ENCODE measurements at places on chromosomes 1 and 21.

- DNase-seq = no peak
Observed at GRCh38 chr1:201192261-201192788, 1.7 kb downstream of the IGFN1 start.

- peak; percentile 69 for DNase-seq
Observed at GRCh38 chr1:180271272-180272255, 41.5 kb downstream of the LHX4 start.

DNA sequence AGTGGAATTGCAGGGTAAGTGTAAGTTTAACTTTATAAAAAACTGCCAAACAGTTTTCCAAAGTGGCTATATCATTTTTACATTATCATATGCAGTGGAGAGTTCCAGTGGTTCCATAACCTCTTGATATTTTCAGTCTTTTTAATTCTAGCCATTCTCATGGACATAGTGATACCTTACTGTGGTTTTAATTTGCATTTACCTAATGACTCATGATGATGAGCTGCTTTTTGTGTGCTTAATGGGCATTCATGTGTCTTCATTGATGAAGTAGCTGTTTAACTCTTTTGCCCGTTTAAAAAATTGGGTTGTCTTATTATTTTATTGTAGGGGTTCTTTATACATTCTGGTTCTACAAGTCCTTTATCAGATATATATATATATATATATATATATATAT is 29.4 kb downstream of the SNX27 start:
- DNase-seq = no peak

DNA sequence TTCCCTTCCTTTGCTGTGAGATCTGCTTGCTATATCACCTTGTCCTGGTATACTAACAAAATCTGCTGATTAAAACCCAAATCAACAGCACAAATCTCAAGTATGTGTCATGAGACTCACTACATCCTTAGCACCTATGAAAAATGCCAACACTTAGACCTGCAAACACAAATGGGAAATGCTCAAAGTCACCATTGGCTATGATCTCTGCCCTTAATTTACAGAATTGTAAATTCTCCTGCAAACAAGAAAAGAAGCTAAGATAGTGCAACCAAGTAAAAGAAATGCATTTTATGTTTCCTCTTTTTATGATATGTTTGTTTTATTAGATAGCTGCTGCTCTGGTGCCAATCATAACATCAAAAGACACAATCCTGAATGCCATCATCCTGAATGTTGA is 80.8 kb downstream of the DISC1 start:
- no peak for DNase-seq

- DNase-seq = no peak
Observed at GRCh38 chr1:231218078-231218477, 22.9 kb upstream of the GNPAT start.

GRCh38 chr21:44521301-44521927 is 18.6 kb downstream of the KRTAP10-1 start:
- no peak for DNase-seq

GRCh38 chr1:167943541-167943940 is 6.7 kb upstream of the MPC2 start:
- DNase-seq = no peak

- DNase-seq = peak; percentile 57
Observed at GRCh38 chr1:158067662-158068061, 74.2 kb downstream of the KIRREL1 start.

GRCh38 chr1:71304125-71304524 is 223.3 kb upstream of the ZRANB2 start:
- no peak for DNase-seq

DNA sequence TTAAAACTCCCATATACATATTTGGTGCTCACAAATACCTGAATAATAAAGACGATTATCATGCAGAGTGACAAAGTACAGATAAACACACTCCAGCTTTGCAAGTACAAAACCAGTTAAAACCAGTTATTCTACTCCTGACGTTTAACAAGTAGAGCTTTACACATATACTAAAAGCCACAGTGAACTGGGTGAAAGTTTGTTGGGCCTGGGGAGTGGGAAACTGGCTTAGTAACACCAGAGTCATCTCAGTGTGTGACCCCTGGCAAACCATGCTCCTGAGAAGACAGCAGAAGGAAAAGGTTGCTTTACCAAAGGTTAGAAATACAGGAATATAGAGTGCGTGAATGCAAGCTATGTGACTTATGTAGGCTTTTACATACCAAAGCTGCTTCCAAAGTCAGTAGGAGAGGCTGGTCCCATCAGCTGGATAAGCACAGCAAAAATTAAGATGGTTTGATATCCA is 148.1 kb downstream of the NRIP1 start:
- peak; percentile 71 for DNase-seq

GRCh38 chr1:101653482-101653946 is 343.2 kb downstream of the OLFM3 start:
- DNase-seq = peak; percentile 17

DNA sequence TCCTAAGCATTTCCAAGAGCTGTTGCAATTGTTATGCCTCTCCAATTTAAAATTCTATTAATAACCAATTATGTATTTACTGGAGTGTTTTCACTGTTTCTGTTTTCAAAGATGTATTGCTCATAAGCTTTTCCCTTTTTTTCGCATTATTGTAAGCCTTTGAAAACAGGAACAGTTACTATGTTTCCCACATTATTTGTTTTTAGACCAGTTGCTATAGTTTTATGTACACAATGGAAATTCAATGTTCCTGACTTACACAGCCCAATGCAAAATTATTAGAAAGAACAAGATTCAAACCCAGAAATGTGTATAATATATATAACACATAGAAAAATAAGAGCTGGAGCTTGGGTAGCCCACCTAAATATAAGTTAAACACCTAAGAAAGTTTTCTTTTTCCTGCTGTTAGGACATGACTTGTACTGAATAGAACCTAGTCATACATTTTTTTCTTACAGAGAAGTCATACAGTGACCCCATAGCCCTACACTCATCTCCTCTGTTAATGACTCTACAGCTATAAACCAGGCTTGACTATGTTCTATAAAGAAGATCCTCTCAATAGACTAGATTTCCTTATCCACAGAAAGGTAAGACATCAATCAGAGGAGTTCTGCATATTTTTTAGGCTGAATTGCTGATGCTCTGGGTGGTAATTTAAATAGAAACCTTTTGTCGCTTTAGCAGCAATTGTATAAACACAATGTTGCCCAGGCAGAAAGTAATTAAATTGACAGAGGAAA is 299.6 kb downstream of the USH2A start:
- DNase-seq = no peak

- peak; percentile 92 for DNase-seq
Observed at GRCh38 chr1:202184750-202185460, 8.7 kb upstream of the LGR6 start.

DNA sequence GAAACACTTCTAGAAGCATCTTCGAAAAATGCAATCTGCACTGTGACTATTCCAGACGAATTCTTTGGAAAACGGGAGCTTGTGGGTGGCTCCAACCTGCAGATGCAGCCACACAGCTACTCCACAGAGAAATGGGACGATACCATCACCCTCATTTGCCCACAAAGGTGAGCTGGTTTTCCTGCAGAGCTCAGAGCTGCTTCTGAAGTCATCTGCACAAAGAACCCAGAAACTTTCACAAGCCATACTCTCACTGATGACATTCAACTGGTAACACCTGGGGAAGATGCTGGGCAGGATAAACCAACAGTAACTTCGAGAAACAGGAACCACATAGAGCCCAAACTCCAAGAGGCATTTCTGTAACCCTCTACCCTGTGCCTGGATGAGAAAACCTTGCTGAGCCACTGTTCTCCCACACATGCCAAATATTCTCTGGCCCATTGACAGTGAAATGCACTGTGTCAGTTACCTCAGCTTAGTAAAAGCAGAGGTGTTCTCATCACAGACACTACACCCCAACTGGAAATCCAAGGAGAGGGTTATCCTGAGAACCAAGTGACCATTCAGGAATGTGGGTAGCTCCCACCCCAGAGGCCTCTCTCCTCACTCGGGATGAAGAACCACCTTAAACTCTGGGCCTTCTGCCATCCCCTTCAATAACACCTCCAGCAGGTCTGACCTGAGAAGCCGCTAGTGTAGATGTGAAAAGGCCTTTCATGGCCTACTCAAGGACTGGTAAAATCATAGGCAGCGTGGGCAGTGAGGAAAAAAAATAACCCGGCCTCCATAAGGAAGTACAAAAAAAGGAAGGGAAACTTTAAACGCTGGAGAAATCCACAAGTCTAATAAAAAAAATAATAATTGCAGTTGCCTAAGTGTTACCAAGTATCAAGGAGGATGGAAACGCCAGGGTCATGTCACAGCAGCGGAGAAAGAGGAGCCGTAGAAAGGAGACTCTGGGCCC is 56.7 kb downstream of the HSF2BP start:
- DNase-seq = no peak

DNA sequence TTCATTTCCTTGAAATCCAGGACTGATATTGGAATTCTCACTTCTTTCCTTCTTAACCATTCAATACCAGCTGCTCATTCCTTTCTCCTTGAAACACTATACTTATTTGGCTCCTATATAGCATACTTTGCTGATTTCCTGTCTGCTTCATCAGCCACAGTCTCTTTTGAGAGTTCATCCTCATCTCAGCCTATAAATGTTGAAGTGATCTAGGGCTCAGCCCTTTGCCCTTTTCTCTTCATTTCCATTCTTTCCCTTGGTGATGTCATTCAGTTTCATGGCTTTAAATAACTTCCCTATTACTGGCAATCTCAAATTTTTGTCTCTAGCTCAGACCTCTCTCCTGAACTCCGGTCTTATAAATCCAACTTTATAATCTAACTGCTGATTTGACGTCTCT is 24.1 kb upstream of the RABGAP1L start:
- DNase-seq = no peak

DNA sequence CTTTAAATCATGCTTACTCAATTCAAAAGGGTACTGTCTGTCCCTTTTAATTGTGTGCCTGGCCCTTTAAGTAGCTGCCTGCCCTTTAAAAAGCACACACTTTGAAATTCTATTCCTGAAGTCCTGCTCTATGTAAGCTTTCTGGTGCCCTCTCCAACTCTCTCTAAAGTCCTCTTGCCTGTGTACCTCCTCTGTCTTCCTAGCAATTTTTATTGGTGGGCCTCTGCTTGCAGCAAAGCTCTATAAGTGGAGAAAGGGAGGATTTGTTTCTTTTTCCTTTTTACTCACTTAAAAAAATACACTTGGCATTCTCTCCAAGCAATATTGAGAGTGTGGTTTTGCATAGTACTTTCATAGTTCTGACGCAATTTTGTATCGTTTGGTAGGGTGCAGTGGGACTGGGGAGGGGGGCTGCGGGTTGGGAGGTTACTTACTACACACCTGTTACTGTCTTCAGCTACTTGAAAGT is 135.4 kb downstream of the LMO4 start:
- DNase-seq = no peak

DNA sequence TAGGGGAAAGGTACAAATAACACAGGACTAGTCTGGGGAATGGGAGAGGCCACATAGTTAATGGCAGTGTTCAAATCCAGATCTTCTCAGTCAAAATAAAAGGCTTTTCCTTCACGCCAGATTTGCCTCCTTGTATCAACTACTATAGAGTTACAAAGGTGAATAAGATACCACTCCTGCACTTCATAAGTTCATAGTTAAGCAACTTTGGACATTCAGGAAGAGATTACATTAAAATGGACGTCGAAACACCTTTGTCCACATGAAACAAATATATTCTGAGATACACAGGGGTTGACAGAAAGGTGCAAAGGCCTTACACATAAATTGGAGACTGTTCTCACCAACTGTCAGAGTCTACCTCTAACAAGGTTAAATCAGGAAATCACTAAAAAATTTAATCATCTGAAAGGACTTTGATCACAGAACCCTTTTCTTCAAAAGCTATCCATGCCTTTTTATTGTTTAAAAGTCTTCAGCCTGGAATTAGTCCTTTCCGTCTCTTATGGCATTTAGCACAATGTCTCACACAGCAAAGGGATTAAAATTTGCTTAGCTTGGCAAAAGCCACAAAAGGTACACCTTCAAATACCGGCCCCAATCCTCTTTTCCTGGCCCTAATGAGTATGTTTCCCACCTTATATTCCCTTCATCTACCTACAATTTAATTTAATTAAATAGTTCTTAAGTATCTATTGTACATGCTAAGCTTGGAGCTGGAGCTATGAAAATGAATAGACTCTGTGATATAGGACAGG is 8.1 kb downstream of the F5 start:
- DNase-seq = no peak

DNA sequence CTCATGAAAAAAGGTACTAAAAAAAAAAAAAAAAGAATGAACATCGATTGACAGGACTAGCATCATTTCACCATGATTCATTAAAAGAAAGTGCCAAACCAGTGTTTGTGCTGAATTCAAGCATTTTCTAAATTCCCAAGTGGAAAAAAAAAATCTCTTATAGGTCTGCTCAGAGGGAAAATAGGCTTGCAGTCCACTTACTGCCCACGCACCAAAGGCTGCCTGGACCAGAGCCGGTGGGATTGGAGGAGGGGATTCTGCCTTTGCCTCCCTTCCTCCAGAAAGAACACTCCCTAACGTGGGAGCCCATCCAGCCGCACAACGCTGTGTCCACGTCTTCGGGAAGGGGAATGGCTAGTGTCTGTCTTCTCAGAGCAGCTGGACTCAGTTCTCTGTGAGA is 5.5 kb upstream of the TRAPPC10 start:
- DNase-seq = peak; percentile 52

DNA sequence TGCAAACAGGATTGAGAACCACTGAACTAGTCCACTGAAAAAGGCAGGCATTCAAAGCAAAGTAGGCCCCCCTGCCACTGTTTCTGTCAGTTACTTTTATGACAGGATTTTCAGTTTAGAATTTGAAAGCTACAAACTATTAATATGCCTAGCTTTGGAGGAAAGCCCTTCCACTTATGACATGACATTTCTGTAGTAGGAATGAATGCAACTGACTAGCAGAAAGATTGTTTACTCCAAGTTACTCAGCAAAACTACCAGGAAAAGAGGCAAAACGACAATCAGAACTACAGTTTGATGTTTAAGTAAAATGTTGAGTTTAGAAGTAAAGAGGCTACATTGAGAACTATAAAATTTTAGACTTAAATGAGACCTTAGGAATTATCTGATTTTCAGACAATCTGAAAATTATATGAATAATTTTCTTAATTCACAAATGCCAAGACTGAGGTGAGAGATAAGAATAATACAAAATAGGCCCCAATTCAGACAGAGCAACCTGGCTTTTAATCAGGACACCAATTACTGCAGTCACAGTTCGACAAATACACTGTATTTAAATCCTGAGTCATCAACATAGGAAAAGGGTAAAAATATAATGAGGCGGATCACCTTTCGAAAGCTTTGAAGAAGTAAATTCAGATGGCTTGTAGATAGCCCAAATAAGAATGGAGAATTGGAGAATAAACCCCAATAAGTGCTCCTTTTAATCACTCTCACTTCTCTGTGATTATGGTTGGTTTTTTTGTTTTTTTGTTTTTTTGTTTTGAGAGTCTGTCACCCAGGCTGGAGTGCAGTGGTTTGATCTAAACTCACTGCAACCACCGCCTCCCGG is 2.2 kb downstream of the PRKAB2 start:
- no peak for DNase-seq

DNA sequence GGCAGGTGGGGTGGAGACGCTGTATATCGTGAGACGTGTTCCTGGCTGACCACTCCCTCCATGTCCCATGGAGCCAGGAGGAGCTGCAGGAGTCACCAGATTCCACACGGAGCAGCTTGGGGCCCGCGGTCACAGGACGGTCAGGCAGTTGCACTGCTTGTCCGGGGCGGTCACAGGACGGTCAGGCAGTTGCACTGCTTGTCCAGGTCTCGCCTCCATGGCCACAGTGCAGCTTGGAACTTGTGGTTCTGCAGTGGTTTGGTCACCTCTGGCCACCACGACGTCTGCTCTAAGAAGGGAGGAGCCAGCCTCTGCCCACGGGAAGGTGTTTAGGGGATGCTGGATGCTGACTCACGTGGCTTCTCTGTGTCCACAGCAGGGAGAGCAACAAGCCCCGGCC is 33.0 kb downstream of the SLX9 start:
- no peak for DNase-seq

GRCh38 chr1:21492356-21492625 is 16.9 kb upstream of the ALPL start:
- no peak for DNase-seq
